GM03348 (cell line): ENCODE measurements at places on chromosomes 6 and 20.
A peak's percentile ranks its signal among the peaks of the same experiment; 100 is the strongest.

GRCh38 chr6:144215402-144215931, 65.2 kb downstream of the STX11 start:
- peak; percentile 67 for DNase-seq

GRCh38 chr6:150153905-150154492, 11.2 kb downstream of the PPP1R14C start:
- no peak for DNase-seq

GRCh38 chr20:8372824-8373380, 240.8 kb downstream of the PLCB1 start:
- no peak for DNase-seq

GRCh38 chr20:59813948-59814839, 119.2 kb downstream of the SYCP2 start:
- no peak for DNase-seq

GRCh38 chr6:116697480-116697879, 16.5 kb downstream of the KPNA5 start:
- no peak for DNase-seq

DNA sequence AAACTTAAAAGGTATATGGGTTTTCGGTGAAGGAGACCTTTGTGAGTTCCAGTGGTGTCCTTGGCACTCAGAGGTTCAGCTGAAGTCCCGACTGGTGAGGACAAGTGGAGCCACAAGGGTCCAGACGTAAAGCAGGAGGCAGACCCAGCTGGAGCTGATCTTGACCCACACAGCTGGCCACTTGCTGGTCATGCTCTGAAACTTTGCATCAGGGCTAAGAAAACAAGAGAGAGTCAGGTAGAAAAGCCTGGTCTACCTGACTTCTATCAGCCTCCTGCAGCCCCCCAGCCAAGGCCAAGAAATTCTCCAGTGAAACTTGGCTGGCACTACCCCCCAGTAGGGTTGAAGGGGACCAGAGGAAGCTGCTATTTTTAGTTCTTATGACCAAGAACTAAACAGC, 21.6 kb downstream of the SERINC3 start:
- DNase-seq = no peak
